ENCODE measurements at places on chromosomes 1 and 21.

DNA sequence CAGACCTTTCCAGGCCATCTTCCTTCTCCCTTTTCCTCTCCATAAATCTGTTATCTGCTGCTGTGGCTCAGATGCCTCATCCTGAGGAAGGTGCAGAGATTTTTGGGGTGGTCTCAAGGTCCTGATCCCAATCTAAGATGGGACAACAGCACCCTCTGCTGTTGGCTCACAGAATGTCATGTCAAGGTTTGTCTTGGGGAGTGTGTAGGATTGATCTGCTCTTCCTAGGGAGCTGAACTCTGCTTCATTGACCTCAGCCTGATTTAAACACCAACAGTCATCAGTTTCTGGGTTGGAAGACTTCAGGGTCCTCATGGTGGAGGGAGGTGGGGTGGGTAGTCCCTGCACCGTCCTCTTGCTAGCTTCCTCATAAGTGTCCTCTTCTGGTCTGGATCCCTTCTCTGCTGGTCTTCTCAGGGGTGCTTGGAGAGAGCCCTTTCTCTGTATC lies 62.8 kb upstream of the LAX1 start:
- peak; percentile 75 for DNase-seq

GRCh38 chr1:110672753-110673108 lies 2.0 kb downstream of the KCNA3 start:
- DNase-seq = peak; percentile 26

DNA sequence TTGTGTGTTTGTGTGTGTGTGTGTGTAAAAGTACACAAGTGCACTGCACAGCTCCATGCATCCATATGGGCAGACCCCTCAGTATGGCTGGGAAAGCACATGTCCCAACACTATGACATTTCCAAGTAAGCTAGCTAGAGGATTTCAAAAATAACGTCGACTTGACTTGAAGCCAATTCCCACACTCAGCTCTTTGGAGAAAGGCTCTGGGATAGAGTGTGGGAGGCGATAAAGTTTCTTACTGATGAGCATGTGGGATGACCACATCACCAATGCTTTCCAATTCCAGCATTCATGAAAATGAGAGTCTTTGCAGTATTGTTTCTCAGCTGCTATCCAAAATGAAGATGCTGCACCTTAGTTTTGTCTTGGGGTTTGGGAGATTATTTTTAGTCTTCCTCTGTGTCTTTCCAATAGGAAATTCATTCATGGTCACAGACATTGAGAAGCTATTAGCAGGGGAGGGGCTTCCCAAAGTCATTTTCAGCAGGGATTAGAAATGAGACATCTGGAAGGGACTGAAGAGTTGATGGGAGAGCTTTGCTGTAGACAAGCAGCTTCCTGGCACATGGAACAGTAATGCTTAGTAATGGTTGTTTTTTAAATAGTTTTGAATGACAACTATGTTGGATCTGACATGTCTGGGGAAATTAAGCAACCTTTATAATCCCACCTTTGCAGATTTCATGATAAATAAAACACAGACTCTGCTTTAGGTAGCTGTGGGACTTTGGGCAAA lies 143.5 kb downstream of the ASTN1 start:
- no peak for DNase-seq

DNA sequence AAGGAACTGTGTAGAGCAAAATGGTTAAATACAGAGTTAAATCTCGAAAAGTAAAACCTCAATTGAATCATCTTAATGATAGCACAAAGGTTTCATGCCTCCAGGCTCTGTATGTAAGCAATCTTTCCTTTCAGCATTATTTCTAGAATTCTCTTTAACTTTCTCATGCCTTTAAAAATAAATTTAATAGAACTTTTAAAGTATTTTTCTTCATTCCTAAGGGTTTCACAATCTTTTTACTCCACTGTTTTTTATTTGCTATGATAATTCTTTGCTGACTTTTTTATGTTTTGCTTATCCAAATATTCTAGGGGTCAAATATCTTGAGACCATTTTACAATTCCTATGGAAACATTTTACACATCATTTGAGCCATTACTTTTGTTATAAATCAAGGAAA lies 288.0 kb downstream of the BACH1 start:
- no peak for DNase-seq

DNA sequence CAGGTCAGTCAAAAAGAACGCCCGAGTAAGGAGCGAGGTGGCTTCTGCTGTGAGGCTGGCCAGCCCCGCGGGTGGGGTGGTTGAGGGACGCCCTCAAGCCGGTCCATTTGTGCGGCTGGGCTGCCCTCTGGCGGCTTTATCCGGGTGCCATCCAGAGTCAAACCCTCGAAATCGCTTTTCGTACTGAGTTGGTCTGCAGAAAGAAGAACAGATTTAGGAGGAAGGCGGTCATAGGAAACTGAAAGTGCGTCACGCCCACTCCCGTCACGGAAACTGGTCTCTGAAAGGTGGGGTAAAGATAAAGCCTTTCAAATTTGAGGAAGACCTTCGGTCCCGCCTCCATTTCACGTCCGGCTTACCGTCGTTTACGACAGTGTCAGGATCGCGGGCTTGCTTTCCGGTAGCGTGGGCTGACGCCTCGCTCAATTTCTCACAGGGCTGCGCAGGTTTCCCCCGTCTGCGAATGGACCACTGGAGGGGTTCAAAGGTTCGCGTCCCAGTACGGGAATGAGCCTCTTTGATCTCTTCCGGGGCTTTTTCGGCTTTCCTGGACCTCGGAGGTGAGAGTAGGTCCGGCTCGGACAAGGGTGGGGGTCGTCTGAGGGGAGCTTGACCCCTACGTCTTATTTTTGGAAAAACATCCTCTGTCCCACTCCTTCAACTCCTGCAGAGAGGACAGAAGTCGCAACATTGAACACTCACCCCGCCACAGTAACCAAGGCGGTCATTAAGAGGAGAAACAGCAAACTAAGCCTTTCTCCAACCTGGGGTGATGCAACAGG lies at the start of gene HAX1:
HAX1 (plus strand) TSS at position 413 of the 782 bp plus-strand sequence; CDS start at position 508, 95 bp downstream.
- peak; percentile 98 for DNase-seq

GRCh38 chr21:25307489-25307888 lies 299.8 kb downstream of the MRPL39 start:
- no peak for DNase-seq

- DNase-seq = no peak
Observed at GRCh38 chr21:42579456-42580075, 65.9 kb downstream of the SLC37A1 start.

DNA sequence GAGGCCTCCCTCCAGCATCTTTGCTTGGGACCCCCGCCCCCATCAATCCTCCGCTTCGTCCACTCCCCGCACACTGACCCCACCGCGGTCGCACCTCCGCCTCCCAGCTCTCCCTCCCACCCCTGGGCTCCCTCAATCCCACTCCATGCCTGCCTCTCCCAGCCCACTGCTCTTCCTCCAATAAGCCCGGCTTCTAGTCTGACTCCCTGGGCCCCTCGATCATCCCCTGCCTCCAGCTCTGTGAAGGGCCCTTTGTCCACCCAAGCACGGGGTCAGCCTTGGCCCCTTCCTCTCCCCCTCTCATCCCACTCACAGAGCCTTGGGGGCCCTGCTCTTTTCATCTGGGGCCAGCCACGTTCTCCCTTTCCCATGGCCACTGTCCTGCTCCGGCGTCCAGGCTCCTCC lies 1.5 kb upstream of the TMEM200B start:
- no peak for DNase-seq

DNA sequence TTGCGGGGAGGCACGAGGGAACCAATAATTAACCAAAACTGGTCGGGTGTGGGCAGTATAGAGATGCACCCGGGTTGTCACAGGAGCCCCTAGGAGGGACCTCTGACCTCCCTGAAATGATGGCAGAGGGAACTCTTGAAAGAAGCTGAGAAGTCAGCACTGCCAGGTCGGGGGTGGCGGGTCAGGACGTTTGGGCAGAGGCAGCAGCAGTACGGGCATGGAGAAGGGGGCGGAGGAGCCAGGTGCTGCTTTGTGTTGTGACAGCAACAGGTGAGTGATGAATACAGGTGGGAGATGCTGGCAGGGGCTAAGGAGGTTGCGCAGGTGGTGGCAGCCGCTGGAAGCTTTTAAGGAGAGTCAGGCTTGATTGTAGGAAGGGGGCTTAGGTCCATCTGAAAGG lies 11.7 kb downstream of the TNFRSF1B start:
- DNase-seq = no peak

DNA sequence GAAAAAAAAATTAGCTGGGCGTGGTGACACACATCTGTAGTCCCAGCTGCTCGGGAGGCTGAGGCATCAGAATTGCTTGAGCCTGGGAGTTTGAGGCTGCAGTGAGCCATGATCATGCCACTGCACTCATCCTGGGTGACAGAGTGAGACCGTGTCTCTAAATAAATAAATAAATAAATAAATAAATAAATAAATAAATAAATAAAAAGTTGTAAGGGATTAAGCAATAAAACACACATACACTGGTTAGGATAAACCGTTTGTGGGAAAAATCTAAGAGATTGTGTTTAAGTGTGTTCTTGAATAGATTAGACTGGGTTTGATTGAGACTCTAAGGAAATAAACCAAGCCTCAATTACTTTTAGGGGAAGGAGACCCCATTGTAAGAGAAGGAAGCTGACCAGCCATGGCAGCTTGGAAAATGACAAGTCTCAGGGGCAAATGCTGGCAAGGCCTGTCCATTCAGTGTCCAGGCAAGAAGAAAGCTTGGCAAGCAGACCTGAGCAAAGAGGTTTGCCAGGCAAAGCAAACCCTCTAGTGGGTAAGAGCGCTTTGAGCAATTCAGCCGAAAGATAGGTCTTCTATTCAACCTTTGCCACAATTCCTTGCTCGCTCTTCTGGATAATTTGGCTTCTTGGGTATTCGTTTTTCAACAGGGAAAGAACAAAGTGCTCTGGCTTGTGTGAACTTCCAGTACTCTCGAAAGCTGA lies 106.9 kb upstream of the SERBP1 start:
- DNase-seq = no peak

GRCh38 chr21:31136891-31137290 lies 98.6 kb upstream of the KRTAP19-8 start:
- no peak for DNase-seq

GRCh38 chr1:170313306-170313705 lies 167.5 kb downstream of the NTMT2 start:
- no peak for DNase-seq

GRCh38 chr1:109863667-109864046 lies 47.0 kb upstream of the CSF1 start:
- DNase-seq = no peak

GRCh38 chr1:171799166-171799565 lies 17.7 kb downstream of the METTL13 start:
- DNase-seq = no peak

- DNase-seq = no peak
Observed at GRCh38 chr1:160340866-160341265, 2.2 kb downstream of the COPA start.

- DNase-seq = peak; percentile 57
Observed at GRCh38 chr1:205344066-205344928, 12.4 kb downstream of the KLHDC8A start.

DNA sequence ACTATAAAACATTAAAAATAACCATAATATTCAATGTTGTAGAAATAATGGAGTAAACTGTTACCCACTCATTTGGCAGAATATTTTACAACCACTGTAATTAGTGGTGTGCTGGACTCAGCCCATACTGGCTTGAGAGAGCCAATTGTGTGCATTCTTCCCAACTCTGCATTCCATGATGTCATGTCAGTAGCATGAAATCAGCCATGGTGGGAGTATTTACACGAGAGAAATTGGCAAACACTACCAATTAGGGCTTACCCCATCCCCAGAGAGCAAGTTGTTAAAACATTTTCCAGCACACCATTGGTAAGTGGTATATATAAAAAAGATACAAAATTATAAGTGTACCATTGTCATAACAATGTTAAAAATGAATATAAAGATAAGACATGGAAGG lies 19.1 kb upstream of the QSOX1 start:
- no peak for DNase-seq

DNA sequence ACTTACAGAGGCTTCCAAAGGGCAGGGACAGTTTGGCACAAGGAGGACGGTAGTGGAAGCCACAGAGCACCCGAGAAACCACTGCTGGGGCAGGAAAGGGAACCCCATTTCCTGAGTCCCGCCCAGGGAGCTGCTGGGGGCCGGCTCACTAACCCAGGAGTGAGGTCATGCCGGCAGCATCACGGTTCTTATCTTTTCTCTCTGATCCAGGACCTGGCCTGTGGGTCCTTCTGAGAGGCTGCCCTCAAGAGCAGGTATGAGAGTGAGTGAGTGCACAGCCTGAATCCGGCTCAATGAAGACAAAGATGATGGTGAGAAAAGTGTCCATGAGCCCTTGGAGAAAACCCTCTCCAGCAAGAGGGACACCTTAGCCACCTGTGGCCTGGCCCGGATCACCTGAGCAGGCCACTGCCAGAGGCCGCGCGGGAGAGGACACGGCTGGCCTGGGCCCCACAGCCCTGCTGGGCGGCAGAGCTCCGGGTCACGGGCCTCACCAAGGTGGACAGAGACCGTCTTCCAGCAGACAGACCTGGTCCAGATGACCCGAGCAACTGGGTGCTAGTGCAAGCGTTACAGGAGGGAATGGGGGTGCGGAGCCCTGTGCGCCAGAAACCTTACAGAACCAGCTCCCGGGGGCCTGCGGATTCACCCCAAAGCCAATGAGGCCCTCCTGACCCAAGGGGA lies 94.9 kb downstream of the RIPK4 start:
- no peak for DNase-seq

DNA sequence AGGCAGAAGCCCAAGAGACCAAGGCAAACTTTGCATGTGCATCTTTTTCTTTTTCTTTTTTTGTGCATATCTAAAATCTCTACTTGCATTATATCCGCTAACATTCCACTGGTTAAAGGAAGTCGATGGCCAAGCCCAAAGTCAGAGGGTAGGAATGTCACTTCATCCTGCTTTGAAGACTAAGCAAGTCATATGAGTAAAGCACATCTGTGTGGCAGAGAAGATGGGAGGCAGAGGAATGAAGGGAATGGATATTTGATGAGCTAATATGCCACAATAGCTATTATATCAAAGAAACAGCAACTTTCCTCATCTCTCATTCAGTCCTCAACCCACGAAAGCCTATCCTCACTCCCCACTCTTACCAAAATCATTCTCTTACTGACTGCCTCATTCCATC lies 59.3 kb downstream of the RNF220 start:
- DNase-seq = no peak

DNA sequence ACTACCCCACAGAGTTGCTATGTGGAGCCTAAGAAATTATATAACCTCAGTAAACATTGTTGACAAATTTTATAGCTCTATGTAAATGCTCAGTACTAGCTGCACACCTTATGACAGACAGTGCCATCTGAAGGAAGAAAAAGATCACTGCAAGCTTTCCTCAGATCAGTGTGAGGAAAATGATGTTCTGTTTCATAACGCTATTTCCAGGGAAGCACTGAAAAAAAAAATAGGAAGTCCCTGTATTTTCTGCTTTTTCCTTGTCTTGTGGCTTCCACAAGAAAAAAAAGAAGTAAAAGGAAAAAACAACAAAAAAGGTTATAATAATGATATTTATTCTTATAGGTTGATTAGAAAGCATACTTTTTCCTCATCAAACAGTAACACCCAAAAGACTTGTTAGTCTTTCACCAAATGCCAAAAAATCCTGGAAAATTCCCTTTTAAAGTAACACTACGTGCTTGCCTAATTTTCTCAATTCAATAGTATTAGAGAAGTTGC lies 23.2 kb downstream of the LYST start:
- DNase-seq = no peak
